ENCODE measurements at places on chromosomes 1 and 21. TPM values are rescaled to one million over a fixed set of nuclear protein-coding genes. Genes with fewer than 3 reads are reported as not detected.

Gene PDC
- not detected for total RNA-seq

Gene LYST
- 68.4 TPM for total RNA-seq

Gene MASP2
- not detected for total RNA-seq

Gene SAMD11
- total RNA-seq: 5.1 TPM

Gene KCNA3
- 0.78 TPM for total RNA-seq

Gene CHODL
- total RNA-seq: 0.45 TPM

Gene HIVEP3
- total RNA-seq: 9.7 TPM

Gene INSRR
- total RNA-seq: not detected

Gene FMO2
- total RNA-seq: 14.7 TPM

Gene GUCA2B
- total RNA-seq: not detected

Gene TNFRSF14
- 46.0 TPM for total RNA-seq

Gene NMNAT2
- 24.6 TPM for total RNA-seq

Gene CHI3L1
- 5.5 TPM for total RNA-seq

Gene CFHR4
- not detected for total RNA-seq

Gene CLCA1
- total RNA-seq: not detected

Gene RNF223
- total RNA-seq: not detected

Gene IFNLR1
- total RNA-seq: 9.3 TPM

Gene TNFRSF9
- not detected for total RNA-seq

Gene NCAM2
- total RNA-seq: 0.94 TPM

Gene TMEM240
- 1.3 TPM for total RNA-seq

Gene SLC30A1
- total RNA-seq: 36.0 TPM

Gene NPL
- 4.2 TPM for total RNA-seq

Gene RSRP1
- 144 TPM for total RNA-seq

Gene KCNJ15
- total RNA-seq: 67.2 TPM

Gene FCGR2B
- 12.0 TPM for total RNA-seq

Gene ADORA1
- total RNA-seq: 25.6 TPM

Gene HSD11B1
- total RNA-seq: 1.1 TPM

Gene SPAG17
- 12.1 TPM for total RNA-seq

Gene KRTAP21-2
- total RNA-seq: not detected

Gene CLEC20A
- total RNA-seq: not detected

Gene CAMSAP2
- 53.5 TPM for total RNA-seq

Gene CHIT1
- total RNA-seq: 9.0 TPM

Gene MYBPH
- not detected for total RNA-seq

Gene KLF17
- not detected for total RNA-seq

Gene CERS2
- 183 TPM for total RNA-seq

Gene MROH7
- total RNA-seq: 16.7 TPM

Gene RPTN
- total RNA-seq: not detected

Gene MIXL1
- total RNA-seq: not detected

Gene SH2D2A
- 2.5 TPM for total RNA-seq

Gene NBL1
- 47.9 TPM for total RNA-seq

Gene FAAP20
- total RNA-seq: 53.6 TPM

Gene OR2T29
- total RNA-seq: not detected

Gene DYNLT4
- total RNA-seq: not detected

Gene C1orf198
- 87.8 TPM for total RNA-seq

Gene GJA4
- 11.0 TPM for total RNA-seq

Gene LIN28A
- total RNA-seq: not detected

Gene KCNE2
- not detected for total RNA-seq

Gene MTF2
- total RNA-seq: 37.2 TPM

Gene CXADR
- 64.4 TPM for total RNA-seq

Gene KCNJ10
- 0.33 TPM for total RNA-seq

Gene PTPRF
- total RNA-seq: 73.7 TPM

Gene CELA2A
- not detected for total RNA-seq

Gene LTN1
- 26.0 TPM for total RNA-seq

Gene GPR37L1
- not detected for total RNA-seq

Gene SPRR2G
- total RNA-seq: not detected

Gene C1orf56
- 7.8 TPM for total RNA-seq

Gene KIF14
- 0.13 TPM for total RNA-seq
